ENCODE measurements at places on chromosomes 11 and 22.
A peak's percentile ranks its signal among the peaks of the same experiment; 100 is the strongest.

DNA sequence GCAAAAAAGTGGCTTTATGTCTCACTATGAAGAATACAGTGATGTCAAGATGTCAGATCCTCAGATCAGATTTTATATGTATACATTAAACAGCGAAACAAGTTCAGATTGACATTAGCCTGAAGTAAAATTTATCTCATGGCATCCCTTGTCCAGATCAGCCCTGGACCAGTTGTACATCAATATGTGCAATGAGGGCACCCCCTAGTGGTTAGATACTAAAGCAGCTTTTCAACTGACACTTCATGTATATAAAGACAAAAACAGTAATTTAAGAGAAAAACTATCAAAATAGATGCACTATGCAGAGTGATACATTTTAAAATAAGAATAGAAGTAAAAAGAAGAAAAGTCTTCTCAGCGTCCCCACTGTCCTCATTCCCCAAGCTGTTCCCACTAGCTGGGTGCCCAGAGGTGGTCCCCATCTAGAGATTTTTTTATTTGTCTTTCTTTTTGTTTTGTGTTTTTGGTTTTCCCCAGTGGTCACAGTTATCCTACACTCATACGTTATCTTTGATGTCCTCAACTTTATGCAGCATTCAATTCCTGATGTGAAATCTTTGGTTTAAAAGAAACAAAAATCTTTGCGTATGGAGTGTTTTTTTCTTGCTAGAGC, 2193.4 kb upstream of the RAG2 start:
- peak; percentile 9 for DNase-seq

GRCh38 chr11:65432686-65433582, 10.3 kb downstream of the NEAT1 start:
- DNase-seq = no peak

DNA sequence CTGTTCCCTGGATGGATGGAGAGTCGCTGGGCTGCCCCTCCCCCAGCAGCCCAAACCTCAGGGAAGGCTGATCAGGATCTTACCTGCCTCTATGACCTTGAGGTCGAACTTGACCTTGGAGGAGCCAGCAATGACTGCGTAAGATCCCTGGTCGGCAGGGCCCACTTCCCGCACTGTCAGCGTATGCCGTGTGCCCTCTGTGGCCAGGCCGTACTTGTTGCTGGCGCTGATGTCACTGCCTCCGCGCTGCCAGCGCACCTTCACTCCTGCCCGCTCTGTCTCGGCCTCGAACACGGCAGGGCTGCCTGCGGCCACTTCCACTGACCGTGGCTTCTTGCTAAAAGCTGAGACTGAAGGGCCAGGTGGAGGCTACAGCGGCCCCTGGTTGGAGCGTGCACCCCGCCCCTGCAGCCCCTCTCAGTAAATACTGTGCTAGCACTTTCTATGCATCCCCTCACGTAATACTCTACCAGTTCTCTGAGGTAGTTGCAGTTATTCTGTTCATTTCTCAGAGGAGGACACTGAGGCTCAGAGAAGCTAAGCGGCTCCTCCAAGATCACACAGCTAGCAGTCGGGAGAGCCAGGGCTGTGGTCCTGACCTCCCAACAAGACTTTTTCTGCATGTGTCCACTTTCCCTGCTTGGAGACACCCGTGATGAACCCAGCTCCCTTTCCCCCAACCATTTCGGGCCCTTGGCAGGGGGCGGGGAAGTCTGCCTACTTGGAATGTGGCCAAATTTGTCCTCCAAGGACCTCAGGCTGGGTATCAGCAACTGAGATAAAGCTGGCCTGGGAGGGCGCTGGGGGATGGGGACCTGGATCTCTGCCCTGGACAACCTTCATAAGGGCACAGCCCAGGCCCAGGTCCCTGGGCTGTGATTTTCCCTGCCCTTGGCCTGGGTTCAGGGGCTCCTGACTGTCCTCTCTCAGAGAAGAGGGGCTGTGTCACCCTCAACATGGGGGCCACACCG, 1.1 kb downstream of the MYBPC3 start:
- DNase-seq = no peak

DNA sequence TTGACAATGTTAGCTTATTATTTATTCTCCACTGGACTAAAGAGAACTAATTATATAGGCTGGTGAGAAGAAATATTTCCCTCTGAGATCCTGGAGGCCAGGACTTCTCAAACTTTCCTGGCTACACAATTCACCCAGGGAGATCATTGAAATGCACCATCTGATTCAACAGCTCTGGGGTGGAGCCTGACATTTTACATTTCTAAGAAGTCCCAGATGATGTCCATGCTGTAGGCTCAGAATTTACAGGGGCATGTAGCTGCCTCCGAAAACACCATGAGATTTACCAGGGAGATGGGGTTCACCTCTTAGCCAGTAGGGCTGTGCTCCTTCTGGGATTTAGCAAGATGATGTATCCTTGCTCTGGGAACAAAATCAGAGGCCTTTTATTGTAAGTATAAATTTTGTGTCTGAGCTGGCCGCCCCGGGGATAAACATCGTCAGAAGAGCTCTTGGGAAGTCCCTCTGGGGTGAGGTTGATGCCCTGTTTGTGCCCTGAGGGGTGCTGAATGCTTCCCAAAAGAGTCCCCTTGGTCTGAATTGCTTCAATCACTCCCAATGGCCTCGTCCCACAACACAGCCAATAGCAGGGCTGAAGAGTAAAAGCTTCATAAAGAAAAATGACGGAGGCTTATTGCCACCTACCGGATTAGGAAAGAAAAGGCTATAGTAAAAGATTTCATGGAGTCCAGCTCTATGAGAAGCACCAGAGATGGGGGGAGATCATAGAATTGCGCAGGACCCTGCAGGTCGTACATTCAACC, 33.4 kb upstream of the API5 start:
- DNase-seq = no peak

GRCh38 chr11:2215230-2215560, 43.6 kb upstream of the TH start:
- no peak for DNase-seq

- no peak for DNase-seq
These were observed 452 bp downstream of the MACROD1 start for GRCh38 chr11:64165481-64165841.

DNA sequence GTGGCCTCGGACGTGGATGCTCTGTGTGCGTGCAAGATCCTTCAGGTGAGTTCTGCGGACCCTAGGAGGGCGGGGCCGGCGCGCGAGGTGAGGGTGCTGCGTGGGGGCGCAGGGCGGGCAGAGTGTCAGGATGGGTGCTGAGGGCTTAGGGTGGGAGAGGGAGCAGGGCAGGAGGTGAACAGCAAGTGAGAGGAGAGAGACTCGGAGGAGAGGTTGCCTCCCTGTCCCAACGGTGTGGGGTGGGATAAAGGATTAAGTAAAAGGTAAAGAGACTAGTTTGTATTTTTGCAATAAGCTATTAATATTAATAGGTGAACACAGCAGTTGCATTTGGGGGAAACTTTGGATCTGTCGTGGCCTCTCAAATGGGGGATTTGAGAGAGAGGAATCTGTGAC, 451 bp downstream of the CDC45 start:
- no peak for DNase-seq

DNA sequence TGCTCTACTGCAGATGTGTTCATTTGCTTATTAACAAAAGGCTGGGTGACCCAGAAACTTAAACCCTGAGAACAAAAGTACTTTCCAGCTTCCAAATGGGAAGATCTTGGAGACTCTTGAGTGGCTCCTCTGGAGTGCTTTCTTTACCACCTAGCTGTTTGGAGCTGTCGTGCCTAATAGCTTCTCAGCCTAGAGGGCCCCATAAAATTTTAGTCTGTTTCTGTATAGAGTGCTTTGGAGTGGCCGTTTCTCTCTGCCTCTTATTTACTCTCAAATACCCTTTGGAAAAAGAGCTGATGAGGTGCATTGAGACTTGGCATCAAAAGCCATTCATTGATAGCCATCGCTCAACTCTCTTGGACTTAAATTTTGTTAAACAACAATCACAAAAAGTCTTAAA, 50.7 kb downstream of the ZNRF3 start:
- DNase-seq = no peak

DNA sequence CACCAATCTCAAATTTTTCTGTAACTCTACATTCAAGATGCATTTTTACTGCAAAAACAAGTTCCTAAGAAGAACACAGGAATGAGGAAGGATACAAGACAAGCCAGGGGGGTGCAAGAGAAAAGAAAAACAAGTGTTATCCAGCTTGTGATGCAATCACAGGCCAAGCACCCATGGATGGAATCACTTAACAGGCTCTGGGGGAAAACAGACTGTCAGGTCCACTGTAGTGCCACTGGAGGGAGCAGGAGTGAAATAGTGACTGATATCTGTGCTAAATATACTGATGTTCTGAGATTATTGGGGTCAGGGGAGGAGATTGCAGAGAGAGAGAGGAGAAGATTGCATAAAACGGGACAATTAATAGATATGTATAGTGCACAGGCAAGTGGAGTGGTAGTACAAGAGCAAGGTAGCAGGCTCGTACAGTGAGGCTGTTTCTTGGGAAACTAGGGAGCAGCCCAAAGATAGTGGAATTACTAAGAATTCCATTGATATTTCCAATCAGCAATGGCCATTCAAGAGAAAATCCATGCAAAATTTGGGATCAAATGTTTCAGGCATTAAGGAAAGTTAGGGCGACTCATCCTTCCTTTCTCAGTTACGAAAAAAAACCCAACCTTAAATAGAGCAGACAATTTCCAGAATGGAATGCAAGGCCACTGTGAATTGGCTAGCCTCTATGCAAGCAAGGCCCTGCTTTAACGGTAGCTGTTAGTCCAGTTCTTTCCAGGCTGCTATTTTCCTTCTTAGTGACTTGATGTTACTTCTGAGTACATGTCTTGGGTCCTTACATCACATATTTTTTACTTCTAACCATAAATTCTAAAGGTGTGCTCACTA, 52.2 kb upstream of the CEP126 start:
- DNase-seq = no peak

- no peak for DNase-seq
These were observed 822 bp upstream of the COMT start for GRCh38 chr22:19940536-19941364.

DNA sequence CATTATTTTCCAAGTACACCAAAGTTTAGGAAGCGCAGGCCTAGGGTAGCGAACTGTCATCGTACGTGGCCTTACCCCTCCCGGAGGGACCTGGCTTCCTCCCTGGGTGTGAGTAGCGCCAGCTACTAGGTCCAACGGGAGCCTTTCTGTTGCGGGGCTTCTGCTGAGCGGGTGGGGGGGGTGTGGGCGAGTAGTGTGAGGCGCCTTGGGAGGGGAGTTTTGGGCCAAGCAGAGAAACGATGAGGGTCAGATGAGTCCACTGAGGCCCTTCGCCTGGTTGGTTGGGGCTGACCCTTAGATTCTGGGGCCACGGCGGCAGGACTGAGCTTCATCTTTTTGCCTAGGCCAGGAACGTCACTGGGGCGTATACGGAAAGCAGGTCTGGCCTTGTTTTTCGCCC, 868 bp downstream of the TEF start:
- no peak for DNase-seq

- peak; percentile 71 for DNase-seq
These were observed at the start of gene POGLUT3 for GRCh38 chr11:108498046-108498815. Gene POGLUT3 (minus strand): TSS chr11:108498384. CDS start chr11:108498366, 18 bp downstream.

GRCh38 chr11:105589346-105589745, 20.5 kb upstream of the GRIA4 start:
- no peak for DNase-seq

- DNase-seq = no peak
These were observed 59.2 kb upstream of the ATXN10 start for GRCh38 chr22:45612451-45612901.

- no peak for DNase-seq
These were observed 64.8 kb downstream of the STIM1 start for GRCh38 chr11:3920148-3920852.

DNA sequence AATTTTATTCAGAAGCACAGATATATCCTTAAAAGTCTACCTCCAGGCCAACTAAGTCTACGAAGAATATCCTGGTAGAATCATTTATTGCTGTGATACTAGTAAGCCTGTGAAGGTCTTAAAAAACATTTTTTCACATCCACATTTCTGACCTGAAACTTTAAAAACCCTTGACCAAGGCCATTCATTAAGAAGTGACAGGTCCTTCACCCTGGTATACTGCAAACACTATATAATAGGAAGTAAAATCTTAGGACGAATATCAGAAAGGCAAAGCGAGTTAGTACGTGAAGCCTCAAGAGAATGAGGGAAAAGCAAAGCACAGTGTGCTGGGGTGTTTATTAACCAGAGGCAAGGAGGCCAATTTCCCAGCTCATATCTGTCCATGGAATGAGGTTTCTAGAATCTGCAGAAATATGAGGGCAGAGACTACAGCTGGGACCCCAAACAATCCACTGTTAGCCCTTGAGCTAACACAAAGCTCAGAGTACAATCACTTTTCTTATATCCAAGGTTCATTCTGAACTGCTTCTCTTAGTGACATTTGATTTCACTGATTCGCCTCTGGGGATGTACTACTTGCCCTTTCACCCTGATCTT, 71.0 kb downstream of the AMBRA1 start:
- no peak for DNase-seq

DNA sequence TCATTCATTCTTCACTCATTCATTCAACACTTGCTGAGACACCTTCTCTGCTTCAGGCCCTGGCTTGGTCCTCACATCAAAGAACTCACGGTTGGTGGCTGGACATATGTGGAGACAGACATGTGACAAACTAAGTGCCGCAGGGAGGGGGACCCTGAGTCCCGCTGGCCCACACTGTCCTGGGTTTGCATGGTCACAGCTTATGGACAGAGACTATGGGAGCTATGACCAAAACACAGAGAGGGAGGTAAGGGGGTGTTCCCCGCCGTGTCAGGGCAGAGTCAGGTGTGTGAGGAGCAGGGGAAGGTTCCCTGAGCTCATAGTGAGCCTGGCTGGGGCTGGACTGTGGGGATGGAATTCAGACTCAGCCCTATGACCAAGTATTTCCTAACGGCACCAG, 123.1 kb downstream of the MPPED1 start:
- DNase-seq = no peak

All from frontal cortex (tissue), 4 donors.